ENCODE measurements at places on chromosomes 1 and 21.

GRCh38 chr1:36653850-36654249, 171.1 kb upstream of the CSF3R start:
- DNase-seq: no peak

GRCh38 chr1:80657707-80658106, 1143.0 kb upstream of the ADGRL2 start:
- DNase-seq: peak; percentile 28

DNA sequence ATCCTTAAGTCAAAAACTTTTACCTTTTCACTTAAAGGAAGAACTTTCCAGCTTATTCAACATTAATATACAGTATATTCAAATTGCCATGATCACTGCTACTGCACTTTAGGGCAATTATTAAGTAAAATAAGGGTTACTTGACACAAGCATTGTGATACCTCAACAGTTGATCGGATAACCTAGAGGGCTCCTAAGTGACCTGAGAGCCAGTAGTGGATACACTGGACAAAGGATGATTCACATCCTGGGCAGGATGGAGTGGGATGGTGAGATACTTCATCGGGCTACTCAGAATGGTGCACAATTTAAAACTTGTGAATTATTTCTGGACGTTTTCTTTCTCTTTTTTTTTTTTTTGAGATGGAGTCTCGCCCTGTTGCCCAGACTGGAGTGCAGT, 54.5 kb upstream of the PPM1J start:
- DNase-seq: no peak

DNA sequence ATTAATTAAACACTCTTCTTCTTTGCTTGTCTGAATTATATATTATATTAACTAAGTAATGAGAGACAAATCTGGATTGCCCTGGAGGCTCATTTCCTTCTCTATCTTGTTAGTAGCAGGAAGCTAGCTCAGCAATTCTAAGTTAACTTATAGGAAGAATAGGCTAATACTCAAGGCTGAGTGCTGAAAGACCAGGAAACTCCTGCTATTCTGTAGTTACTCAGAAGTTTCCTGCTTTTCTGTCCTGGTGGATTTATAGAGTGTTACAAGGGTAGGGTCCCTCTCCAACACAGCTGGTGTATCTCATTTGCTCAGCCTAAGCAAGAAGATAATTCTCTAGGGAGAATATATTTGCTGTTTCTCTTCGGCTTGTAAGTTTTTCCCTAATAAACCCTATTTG, 29.2 kb downstream of the HSPA13 start:
- DNase-seq: no peak

DNA sequence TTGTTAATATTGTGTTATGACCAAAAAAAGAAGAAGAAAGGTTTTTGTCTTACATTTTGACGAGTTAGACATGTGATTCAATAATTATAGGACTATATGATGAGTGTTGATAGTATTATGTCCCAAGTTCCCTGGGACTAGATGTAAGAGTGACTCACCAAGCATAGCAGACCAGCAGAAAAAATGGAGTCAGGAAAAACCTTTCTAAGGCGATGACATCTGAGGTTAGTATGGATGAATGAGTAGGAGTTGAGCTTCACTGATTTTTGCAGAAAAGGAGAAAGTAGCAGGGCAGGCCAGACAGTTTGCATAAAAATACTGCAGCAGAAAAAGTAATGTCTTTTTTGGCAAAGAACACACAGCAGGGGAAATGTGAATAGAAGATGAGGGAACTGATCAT, 1041.3 kb upstream of the ADGRL4 start:
- DNase-seq: no peak

- no peak for DNase-seq
Observed at GRCh38 chr1:246035060-246035541, 472.0 kb downstream of the SMYD3 start.

DNA sequence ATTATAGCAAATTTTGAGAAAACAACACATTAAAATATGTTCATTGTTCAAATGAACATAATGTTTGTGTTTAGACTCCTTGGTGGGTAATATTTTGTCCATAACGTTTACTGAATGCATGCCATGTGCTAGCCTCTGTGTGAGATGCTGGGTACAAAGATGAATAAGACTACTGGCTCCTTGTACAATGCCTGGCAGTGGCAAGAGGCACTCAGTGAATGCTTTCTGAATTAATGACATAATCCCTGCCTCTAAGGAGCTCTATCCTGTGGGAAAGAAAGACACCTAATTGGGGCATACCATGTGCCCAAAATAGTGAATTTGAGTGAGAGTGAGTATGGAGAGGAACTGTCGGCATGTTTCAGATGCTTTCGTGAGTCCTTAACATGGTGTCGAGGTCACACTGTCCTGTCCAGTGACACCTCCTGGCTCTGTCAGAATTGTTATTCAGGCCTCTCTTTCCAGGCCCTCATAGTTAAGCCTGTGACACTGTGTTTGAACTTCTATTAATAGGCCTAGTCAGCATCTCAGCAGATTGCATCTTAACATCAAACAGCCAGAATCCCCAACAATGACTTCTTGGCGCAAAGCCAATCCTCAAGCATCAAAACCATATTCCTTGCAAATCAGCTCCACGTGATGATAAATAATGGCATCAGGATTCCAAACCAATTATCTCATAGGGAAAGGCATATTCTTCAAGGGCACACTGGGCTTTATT, 32.8 kb upstream of the S1PR1 start:
- no peak for DNase-seq

- no peak for DNase-seq
Observed at GRCh38 chr1:217875229-217875628, 244.1 kb downstream of the SPATA17 start.

DNA sequence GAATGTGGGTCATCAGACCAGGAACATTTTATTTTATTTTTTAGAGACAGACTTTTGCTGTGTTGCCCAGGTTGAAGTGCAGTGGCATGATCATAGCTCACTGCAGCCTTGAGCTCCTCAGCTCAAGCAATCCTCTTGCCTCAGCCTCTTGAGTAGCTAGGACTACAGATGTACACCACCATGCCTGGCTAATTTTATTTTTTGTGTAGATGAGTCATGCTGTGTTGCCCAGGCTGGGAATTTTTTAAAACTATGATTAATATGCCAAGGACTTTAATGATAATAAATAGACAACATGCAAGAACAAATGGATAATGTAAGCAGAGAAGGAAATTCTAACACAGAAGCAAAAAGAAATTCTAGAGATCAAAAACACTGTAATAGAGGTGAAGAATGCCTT, 142.4 kb downstream of the AK5 start:
- DNase-seq: no peak

DNA sequence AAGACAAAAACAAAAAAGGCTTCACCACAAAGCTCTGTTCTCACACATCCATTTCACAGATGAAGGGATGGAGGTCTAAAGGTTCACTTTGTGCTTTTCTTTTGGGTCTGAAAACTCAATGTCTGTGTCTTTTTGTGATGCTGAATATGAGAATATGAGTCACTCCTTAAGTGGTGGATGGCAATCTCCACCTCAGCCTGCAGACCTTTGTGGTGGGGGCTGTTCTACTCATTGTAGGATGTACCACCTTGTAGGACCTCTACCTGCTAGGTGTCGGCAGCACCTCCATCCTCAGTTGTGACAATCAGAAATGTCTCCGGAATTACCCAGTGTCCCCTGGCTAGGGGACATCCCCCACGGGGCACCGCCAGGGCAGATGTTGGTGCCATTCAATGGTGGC, 42.8 kb downstream of the UBASH3A start:
- no peak for DNase-seq

DNA sequence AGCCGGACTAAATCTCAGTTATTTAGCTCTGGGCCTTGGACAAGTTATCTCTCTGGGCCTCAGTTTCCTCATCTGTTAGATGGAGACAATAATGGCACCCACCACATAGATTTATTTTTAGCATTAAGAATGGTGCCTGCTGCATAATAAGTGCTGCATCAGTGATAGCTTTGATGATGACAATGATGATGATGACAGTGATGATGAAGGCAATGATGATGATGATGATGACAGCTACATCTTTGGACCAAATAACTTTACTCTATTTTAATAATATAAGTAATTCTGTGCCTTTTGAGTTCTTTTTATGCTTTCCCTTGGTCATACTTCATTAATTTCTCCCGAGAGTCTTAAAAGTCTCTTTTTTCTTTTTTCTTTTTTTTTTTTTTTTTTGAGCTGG, 143.4 kb downstream of the C1orf21 start:
- no peak for DNase-seq

DNA sequence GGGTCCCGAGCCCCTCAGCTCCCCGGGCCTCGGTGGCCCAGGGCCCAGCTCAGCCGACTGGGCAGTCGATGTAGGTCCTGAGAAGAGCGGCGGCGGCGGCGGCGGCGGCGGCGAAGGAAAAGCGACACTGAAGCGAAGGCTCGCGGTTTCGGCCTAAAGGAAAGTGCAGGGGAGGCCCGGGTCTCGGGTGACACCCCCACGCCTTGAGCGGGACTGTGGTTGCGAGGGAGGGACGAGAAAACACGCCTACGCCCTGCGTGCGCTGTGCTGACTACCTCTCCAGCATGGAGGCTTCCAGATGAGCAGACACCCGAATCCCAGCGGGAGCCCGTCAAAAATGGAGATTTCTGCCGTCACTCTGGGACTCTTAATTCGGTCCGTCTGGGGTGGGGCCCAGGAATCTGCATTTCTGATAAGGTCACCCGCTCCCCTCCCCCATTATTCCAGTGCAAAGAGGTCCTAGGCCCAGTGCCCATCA, 31.2 kb downstream of the DNTTIP2 start:
- peak; percentile 61 for DNase-seq

DNA sequence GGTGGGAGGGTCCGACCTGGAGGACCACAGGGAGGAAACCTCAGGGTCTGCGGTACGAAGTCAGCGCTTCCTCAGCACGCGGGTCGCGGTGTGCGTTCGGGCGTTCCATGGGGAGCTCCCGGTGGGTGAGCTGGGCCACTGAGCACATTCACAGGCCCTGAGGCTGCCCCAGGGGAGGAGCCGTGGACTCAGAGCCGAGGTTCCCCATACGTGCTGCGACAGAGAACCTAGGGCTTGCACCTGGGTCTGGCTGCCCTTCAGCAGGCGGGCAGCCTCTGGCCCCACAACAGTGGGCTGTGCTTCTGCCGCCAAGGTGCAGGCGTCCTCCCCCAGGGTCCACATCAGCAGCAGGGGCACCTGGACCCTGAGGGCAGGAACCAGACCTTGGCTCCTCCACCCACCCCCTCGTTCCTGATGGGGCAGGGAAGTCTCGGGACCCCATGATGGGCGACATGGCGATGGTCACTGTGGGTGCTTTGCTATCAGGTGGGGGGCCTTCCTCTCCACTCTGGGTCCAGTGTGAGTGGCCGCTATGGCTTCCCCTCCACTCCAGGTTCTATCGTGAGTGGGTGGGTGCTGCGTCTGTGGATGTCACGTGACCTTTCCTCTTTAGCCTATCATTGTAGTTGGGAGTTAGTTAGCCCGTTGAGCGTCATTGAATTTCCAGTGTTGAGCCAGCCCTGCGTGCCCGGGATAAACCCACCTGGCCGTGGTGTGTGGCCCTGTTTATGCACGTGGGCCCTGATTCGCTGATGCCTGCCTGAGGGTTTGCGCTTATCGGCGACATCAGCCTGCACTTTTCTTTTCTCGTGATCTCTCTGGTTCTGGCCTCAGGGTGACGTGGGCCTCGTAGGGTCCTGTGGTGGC, 27.9 kb downstream of the FTCD start:
- DNase-seq: peak; percentile 16

DNA sequence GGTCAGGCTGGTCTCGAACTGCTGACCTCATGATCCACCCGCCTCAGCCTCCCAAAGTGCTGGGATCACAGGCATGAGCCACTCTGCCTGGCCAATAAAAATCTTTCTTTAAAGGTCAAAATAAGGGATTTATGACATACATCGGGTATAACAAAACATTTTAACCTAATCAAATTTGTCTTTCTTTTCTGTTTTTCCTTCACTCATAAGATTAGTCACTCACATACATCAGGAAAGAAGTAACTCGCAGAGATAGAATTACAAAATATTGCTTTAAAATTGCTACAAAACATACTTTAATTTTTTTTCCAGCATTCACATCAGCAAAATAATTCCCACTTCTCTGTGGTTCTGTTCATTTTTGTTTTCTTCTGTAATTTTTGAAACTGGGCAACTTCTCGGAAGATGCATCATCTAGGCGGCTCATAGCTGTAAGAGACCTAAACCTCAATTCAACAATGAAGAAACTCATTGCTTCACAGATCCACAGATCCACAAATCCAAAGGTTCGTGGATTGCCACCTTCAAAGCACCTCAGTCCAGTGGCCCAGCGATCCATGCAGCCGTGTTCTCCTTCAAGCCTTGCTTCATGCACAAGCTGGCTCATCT, 39.7 kb downstream of the NEK2 start:
- DNase-seq: no peak

DNA sequence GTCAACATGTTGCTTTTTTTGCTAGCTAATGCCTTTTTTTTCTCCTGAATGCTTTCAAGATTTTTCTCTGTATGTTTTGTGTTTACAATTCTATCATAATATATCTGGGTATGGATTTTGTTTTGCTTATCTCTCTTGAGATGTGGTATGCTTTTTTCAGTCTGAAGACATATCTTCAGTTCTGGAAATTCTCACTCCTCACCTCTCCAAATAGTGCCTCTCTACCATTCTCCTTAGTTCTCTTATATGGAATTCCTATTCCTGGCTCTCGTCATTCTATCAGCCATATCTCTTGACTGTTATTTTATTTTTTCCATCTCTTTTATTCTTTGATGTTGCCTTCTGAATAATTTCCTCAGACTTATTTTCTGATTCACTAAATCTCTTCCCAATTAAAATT, 58.4 kb downstream of the IVNS1ABP start:
- no peak for DNase-seq

DNA sequence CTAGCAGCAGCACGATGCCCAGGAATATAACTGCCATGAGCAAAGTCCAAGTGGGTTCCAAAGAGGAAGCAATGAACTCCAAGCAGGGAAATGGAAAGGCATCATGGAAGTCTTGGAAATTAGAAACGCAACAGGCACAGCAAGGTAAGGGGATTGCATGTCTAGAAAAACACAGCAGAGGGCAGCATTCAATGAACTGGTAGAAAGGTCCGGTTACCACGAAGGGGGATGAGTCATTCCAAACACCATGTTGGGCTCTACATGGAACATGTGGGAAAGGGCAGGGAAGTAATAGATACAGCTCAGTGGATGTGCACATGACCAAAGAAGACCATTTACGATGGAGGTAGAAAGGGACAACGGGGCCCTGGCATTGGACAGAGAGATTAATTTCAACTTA, 36.4 kb downstream of the RXRG start:
- DNase-seq: peak; percentile 74

DNA sequence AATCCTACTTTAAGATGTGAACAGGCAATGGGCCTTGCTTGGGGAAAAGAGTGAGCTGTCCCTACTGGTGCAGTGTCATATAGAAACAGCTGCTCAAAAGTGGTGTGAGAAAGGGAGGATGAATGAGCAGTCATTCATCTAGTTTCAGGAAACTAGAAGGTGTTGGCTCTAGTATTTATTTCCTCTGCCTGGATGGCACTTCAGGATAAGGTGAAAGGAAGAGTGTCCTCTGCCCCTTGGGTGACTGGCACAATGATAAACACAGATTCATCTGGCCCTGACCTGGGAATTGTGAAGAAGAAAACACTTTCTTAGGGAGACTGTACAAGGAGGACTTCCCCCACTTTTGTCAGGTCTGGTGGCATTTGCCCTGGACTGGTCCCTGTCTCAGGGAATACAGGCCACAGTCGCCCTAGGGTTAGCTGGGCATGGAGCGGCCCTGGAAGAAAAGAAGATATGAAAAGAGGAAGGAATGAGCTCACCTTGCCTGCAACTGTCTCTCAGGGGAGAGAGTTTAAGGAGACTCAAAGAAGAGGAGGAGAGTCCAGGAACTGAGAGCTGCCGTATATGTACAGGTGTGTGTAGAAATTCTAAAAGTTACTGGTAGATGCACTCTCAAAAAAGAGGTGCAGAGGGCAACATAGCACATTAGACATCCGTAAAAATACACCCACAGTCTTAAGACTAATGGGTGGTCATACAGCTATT, 13.8 kb upstream of the NMNAT2 start:
- DNase-seq: no peak

- DNase-seq: no peak
Observed at GRCh38 chr1:223180731-223181321, 37.8 kb upstream of the TLR5 start.

Data from iPS-NIHi11 (cell line).